Natural killer cell (primary cell): ENCODE measurements at places on chromosomes 1 and 21. TPM values are rescaled to one million over a fixed set of nuclear protein-coding genes. Genes with fewer than 3 reads are reported as not detected.

DNA sequence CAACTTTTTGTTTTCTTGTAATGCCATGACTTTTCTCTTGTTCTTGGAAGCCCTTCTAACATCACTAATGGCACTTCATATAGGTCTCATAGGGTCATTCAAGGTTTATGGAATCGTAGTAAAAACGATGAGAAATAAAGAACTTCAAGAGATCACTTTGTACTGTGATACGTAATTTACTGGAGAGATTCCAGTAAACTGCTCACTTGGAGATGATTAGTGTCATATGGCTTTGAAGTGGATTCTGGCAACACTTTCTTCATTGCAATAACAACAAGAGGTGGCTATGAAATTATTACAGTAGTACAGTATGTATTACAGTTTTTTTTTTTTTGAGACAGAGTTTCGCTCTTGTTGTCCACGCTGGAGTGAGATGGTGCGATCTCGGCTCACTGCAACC, 103.4 kb downstream of the RUSC1 start:
- no peaks in the 10 kb centered on the region for H3K27me3 ChIP-seq
- no peaks in the 10 kb centered on the region for H3K4me1 ChIP-seq
- DNase-seq, result no peak

GRCh38 chr1:53968125-53968513, 22.0 kb downstream of the LRRC42 start:
- DNase-seq, result no peak
- no peaks in the 10 kb centered on the region for H3K4me1 ChIP-seq
- H3K27ac ChIP-seq, result no peak overlapping the region
- peaks cover 32% of the 10 kb centered on the region for H3K36me3 ChIP-seq
- no peaks in the 10 kb centered on the region for H3K27me3 ChIP-seq
- H3K4me3 ChIP-seq, result no peak overlapping the region

GRCh38 chr1:51433269-51433971, 85.6 kb downstream of the EPS15 start:
- H3K4me3 ChIP-seq, result no peak overlapping the region
- DNase-seq, result no peak
- H3K27ac ChIP-seq, result no peak overlapping the region
- H3K27me3 ChIP-seq, result no peaks in the 10 kb centered on the region
- peaks cover 13% of the 10 kb centered on the region for H3K4me1 ChIP-seq

DNA sequence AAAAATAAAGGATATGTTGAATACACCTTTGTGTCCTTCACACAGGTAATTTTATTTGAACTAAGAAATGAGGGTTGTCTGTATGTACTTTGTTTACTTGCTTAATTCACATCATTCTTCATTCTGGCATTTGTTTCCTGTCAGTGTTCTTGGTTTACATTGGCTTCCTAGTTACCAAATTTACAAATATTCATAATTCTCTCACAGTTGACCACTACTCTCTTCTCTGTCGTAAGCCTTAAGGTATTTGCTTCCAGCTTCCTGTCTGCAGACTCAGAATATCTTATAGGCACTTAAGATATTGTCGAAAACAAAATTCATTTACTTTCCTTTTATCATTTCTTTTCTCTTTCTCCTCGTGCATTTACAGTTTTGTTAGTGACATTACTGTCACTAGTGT, 15.9 kb downstream of the RNPC3 start:
- DNase-seq, result no peak
- no peaks in the 10 kb centered on the region for H3K27me3 ChIP-seq
- H3K4me1 ChIP-seq, result no peaks in the 10 kb centered on the region
- no peak overlapping the region for H3K27ac ChIP-seq
- H3K36me3 ChIP-seq, result peaks cover 83% of the 10 kb centered on the region

The WNT3A gene
- total RNA-seq, result not detected

DNA sequence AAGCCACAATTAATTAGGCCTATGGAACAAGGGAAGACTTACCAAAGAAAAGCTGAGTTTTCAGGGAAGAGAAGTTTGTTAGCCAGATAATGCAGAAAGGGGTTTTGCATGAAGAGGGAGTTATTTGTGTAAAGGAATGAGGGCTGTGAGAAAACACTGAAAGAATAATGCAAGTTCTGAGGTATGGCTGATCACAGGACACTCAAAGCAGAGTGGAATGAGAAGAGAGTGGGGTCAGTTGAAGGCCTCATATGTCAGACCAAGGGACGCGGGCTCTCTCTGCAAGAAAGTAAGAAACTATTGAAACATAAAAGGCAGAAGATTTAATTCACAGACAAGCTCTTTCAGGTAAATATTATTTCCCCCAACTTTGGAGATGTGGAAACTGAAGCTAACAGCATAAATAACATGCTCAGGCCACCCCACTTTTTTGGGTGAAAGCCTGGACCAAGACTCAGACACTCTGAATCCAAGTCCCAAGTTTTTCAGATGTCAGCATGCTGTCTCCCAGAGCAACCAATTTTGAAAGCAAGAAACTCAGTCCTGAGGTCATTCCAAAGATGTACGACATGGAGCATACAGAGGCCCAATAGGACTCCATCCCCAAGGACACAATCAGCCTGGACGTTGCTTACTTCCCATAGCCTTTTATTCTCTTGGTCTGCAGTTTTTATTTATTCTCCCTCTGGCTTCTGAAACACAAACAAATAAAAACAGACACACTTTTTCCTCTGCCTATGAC, 47.3 kb upstream of the FGGY start:
- no peak overlapping the region for H3K4me3 ChIP-seq
- no peak for DNase-seq
- H3K27me3 ChIP-seq, result no peaks in the 10 kb centered on the region
- H3K4me1 ChIP-seq, result no peaks in the 10 kb centered on the region
- H3K36me3 ChIP-seq, result no peaks in the 10 kb centered on the region
- no peak overlapping the region for H3K27ac ChIP-seq

DNA sequence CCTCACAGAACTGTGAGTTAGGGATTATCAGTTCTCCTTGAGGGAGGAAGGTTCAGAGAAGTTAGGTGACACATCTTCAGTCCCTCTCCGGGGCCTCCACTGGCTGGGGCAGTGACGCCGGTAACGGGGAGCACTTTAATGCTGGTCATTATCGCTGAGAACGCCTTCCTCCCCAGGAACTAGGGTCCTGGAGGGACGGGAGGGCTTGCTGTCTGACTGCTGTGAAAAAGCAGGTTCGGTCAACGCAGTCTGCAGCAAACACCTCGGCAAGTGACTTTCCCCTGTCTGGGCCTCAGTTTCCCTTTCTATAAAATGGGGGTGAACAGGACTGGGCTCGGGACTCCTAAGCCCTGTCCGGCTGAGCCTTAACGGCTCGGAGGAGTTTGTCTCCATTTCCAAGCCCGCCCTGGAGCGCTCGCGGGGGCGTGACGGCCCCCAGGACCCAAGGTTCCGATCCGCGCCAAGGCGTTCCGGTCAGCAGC, 341 bp upstream of the TMEM61 start:
- no peak overlapping the region for H3K27ac ChIP-seq
- H3K36me3 ChIP-seq, result no peaks in the 10 kb centered on the region
- peaks cover 6% of the 10 kb centered on the region for H3K27me3 ChIP-seq
- no peak overlapping the region for H3K4me3 ChIP-seq
- no peaks in the 10 kb centered on the region for H3K4me1 ChIP-seq

DNA sequence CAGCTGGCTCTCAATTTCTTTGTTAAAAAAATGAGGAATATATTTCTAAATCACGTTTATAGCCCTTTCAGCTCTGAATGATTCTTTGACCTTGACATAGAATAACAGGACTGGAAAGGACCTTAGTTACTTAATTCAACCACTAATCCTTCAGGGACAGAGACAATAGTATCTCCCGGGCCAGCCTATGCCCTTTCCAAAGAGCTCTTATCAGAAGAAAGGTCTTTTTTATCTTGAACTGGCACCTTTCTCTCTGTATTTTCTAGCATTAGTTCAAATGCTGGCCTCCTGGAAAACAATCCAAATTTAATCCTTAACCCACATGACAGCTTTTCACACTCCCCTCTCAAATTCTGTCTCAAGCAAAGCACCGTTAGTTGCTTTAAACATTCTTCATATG, 44.8 kb upstream of the FBXO28 start:
- no peak overlapping the region for H3K27ac ChIP-seq
- H3K4me3 ChIP-seq, result no peak overlapping the region
- no peaks in the 10 kb centered on the region for H3K4me1 ChIP-seq
- no peaks in the 10 kb centered on the region for H3K36me3 ChIP-seq

The KLHDC8A gene
- not detected for total RNA-seq

The CFAP74 gene
- total RNA-seq, result not detected

The LINGO4 gene
- not detected for total RNA-seq

The PCAT6 gene
- total RNA-seq, result 1.1 TPM

DNA sequence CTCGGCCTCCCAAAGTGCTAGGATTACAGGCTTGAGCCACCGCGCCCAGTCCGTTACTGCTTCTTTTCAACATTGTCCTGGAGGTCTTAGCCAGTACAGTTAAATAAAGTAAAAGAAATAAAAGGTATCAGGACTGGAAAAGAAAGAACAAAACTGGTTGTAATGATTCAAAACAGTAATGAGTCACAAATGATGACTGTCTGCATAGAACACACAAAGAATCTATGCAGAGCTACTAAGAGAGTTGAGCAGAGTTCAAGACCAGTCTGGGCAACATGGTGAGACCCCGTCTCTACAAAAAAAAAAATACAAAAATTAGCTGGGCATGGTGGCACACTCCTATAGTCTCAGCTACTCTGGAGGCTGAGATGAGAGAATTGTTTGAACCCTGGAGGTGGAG, 23.4 kb downstream of the BCAR3 start:
- H3K4me3 ChIP-seq, result no peak overlapping the region
- no peaks in the 10 kb centered on the region for H3K27me3 ChIP-seq
- no peaks in the 10 kb centered on the region for H3K4me1 ChIP-seq
- H3K36me3 ChIP-seq, result no peaks in the 10 kb centered on the region
- no peak for DNase-seq

DNA sequence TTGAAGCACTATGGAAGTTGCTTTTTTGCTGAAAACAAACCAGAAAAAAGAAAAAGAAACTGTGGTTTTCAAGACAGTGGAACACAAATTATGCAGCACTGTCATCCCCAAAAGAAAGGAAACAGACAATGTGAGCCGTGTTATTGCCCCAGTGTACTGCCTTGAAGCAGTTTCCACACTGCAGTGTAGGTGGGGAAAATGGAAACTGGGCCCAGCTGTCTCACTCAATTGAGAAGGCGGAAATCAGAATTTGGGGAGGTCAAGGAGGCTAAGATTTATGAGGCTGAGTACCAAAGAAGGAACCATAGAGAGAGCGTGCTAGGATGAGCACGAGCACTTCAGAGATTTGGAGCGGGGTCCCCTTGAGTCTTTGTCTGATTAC, 55.5 kb downstream of the MPZL1 start:
- no peak overlapping the region for H3K27ac ChIP-seq
- no peak for DNase-seq
- no peaks in the 10 kb centered on the region for H3K27me3 ChIP-seq
- H3K36me3 ChIP-seq, result no peaks in the 10 kb centered on the region
- H3K4me3 ChIP-seq, result no peak overlapping the region
- no peaks in the 10 kb centered on the region for H3K4me1 ChIP-seq

DNA sequence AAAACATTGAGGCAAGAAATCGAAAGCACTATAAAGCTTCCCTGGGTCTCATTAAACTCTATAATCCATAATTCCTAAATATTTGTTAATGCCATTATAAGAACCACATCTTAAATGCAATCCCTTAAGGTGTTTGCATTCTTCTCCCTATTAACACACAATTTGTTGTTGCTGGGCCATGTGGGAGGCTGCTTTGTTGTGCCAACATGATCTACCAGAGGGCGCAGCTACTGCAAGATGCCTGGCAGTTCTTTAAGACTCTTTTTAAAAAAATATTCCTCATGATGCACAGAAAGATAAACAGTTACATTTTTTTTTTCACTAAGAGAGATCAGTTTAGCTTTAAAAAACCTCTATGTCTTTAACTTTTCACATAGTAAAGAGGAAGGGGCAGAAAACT, 39.0 kb upstream of the BCAS2 start:
- H3K36me3 ChIP-seq, result no peaks in the 10 kb centered on the region
- H3K4me3 ChIP-seq, result no peak overlapping the region
- peaks cover 7% of the 10 kb centered on the region for H3K27me3 ChIP-seq

The S100A7 gene
- not detected for total RNA-seq

The CD247 gene
- total RNA-seq, result 1,374 TPM

- no peaks in the 10 kb centered on the region for H3K4me1 ChIP-seq
- DNase-seq, result no peak
- H3K27me3 ChIP-seq, result no peaks in the 10 kb centered on the region
- H3K36me3 ChIP-seq, result no peaks in the 10 kb centered on the region
- H3K27ac ChIP-seq, result no peak overlapping the region
Observed at GRCh38 chr1:56070601-56071000, 508.8 kb downstream of the PLPP3 start.
